Hepatocyte (in vitro differentiated cells): ENCODE measurements at places on chromosomes 4 and X. TPM values are rescaled to one million over a fixed set of nuclear protein-coding genes. Genes with fewer than 3 reads are reported as not detected.

The CYLC1 gene
- total RNA-seq = not detected in 2 replicates

DNA sequence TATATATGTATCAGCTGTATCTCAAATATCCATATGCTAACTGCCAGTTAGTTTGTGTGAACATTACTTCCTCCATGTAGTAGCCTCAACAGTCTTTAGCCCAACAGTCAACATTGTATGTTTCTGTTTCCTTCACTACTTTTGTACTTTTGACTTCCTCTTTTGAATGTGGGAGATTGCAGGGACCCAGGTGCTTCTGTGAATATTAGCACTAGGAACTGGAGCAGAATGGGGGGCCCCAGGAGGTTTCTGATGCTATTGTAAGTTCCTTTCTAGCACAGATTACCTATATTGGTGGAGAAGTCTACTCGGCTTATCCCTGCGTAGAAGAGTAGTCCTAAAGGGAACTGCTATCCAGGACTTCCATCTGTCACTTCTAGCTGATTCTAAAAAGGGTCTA is 2.3 kb downstream of the PLAC8 start:
- H3K27me3 ChIP-seq = no peaks in the 10 kb centered on the region
- no peak for DNase-seq
- no peak overlapping the region for H3K4me3 ChIP-seq
- H3K36me3 ChIP-seq = no peaks in the 10 kb centered on the region
- H3K4me1 ChIP-seq = peaks cover 4% of the 10 kb centered on the region
- H3K27ac ChIP-seq = peak overlapping the region; percentile 17

DNA sequence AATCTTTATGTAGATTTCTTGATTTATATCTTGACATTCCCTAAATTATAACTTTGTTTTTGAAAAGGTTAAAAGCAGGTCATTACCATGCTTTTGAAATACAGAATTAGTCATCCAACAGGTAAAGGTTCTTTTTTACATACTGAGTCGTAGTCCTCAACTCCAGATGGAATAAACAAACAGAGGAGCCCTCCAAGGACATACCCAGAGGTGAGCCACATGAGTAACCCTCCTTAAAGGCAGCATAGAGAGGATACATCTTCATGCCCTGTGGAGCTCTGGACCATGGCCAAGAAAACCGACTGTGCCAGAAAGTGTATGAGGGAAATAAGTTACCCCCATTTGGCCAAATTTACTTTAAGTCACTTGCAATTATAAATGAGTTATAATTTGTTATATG is 95.3 kb upstream of the MCF2 start:
- H3K4me3 ChIP-seq = no peak overlapping the region
- no peaks in the 10 kb centered on the region for H3K27me3 ChIP-seq
- H3K27ac ChIP-seq = no peak overlapping the region
- no peak for DNase-seq

- H3K27ac ChIP-seq = peak overlapping the region; percentile 11
- H3K4me3 ChIP-seq = no peak overlapping the region
- DNase-seq = peak; percentile 6
- H3K4me1 ChIP-seq = peaks cover 18% of the 10 kb centered on the region
Measured at GRCh38 chr4:31020363-31020762, 300.2 kb downstream of the PCDH7 start.

DNA sequence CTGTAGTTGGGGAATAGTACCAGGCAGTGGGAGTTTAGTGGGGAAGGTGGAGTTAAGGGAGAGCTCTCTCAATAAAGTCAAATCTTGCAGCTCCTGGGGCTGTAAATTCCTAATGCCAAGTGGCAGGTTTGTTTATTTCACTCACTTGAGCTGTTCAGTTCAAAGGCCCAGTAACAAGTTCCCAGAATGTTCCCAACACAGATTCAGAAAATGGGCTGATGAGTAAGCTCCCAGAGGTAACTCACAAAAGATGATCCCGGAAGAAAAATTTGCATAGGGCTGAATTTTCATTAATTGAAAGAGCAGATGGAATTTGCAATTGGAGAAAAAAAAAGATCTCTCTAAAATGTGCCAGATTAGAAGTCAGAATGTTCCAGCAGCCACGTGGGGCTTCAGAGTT is 286.2 kb downstream of the EVC2 start:
- H3K4me3 ChIP-seq = no peak overlapping the region
- H3K4me1 ChIP-seq = no peaks in the 10 kb centered on the region
- H3K27ac ChIP-seq = no peak overlapping the region
- H3K36me3 ChIP-seq = no peaks in the 10 kb centered on the region

The ABCD1 gene
- total RNA-seq = 8.3 and 10.5 TPM in 2 replicates

DNA sequence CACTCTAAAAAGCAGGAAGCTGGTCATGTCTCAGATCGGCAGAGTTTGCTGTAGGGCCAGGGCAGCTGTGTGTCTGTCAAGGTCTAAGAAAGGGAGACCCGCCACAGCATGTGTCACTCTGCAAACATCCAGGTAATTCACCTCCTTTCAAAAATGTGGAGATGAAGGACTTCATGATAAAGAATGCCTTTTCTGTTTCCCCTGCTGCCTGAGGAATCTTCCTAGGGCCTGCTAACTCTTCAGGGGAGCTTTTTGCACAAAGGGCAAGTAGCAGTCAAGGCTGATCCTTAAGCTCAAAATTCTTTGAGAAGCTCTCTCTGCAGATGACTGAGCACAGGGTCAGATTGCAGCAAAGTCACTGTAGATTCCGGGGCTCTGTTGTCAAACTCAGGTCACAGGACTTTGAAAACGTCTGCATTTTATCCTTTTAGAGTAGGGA is 21.1 kb downstream of the RASL11B start:
- peak overlapping the region; percentile 76 for H3K27ac ChIP-seq
- no peak overlapping the region for H3K4me3 ChIP-seq
- peak; percentile 54 for DNase-seq
- no peaks in the 10 kb centered on the region for H3K27me3 ChIP-seq
- peaks cover 6% of the 10 kb centered on the region for H3K4me1 ChIP-seq

The XAGE1A gene
- not detected in 2 replicates for total RNA-seq

DNA sequence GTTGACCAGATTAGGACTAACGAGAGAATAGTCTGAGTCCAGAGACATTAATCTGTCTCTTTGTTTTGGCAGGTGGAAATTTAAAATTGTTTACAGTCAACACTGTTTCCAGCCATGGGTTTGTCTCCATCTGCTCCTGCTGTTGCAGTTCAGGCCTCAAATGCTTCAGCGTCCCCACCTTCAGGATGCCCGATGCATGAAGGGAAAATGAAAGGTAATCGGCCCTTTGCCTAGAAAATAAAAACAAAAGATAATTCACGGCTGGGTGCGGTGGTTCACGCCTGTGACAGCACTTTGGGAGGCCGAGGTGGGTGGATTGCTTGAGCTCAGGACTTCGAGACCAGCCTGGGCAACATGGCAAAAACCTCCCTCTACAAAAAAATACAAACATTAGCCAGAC is 815 bp downstream of the HCCS start:
- H3K36me3 ChIP-seq = no peaks in the 10 kb centered on the region
- DNase-seq = no peak
- H3K4me3 ChIP-seq = peak overlapping the region; percentile 59

GRCh38 chr4:118917582-118917981 is 28.9 kb downstream of the SYNPO2 start:
- H3K27ac ChIP-seq = peak overlapping the region; percentile 58
- no peak overlapping the region for H3K4me3 ChIP-seq
- no peak for DNase-seq
- no peaks in the 10 kb centered on the region for H3K36me3 ChIP-seq
- peaks cover 3% of the 10 kb centered on the region for H3K4me1 ChIP-seq

- no peak overlapping the region for H3K27ac ChIP-seq
- no peak for DNase-seq
- no peaks in the 10 kb centered on the region for H3K27me3 ChIP-seq
- no peak overlapping the region for H3K4me3 ChIP-seq
- H3K4me1 ChIP-seq = no peaks in the 10 kb centered on the region
- H3K36me3 ChIP-seq = no peaks in the 10 kb centered on the region
Measured at GRCh38 chr4:20368926-20369325, 117.2 kb downstream of the SLIT2 start.

- H3K36me3 ChIP-seq = no peaks in the 10 kb centered on the region
- DNase-seq = no peak
- peaks cover 10% of the 10 kb centered on the region for H3K4me1 ChIP-seq
- H3K27me3 ChIP-seq = no peaks in the 10 kb centered on the region
Measured at GRCh38 chr4:87240341-87240740, 19.9 kb upstream of the KLHL8 start.

The MAGEC1 gene
- total RNA-seq = not detected in 2 replicates

DNA sequence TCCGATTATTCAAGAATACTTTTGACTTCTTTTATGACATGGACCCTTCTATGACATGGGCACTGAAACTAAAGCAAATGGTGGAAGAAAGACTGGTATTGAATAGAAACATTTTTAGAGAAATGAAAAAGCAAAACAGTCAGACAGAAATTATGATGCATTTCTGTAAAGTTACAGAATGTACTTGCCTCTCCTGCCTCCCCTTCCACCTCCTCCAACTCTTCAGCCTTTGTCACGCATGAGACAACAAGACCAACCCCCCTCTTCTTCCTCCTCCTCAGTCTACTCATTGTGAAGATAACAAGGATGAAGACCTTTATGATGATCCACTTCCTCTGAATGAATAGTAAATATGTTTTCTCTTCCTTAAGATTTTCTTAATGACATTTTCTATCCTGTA is 46.3 kb upstream of the HUWE1 start:
- no peaks in the 10 kb centered on the region for H3K27me3 ChIP-seq
- no peak overlapping the region for H3K27ac ChIP-seq
- H3K4me3 ChIP-seq = no peak overlapping the region
- no peaks in the 10 kb centered on the region for H3K36me3 ChIP-seq
- H3K4me1 ChIP-seq = no peaks in the 10 kb centered on the region

The NUP62CL gene
- total RNA-seq = 0.80 and 3.8 TPM in 2 replicates

The GLOD5 gene
- 2.4 TPM in 1 of 2 replicates, not detected in the other for total RNA-seq

The HAND2 gene
- 67.9 and 69.7 TPM in 2 replicates for total RNA-seq

GRCh38 chr4:121786221-121786620 is 14.9 kb upstream of the EXOSC9 start:
- H3K4me1 ChIP-seq = no peaks in the 10 kb centered on the region
- H3K27me3 ChIP-seq = peaks cover 2% of the 10 kb centered on the region
- no peak overlapping the region for H3K4me3 ChIP-seq
- no peaks in the 10 kb centered on the region for H3K36me3 ChIP-seq

The GAGE12E gene
- not detected in 2 replicates for total RNA-seq

The GASK1B gene
- 88.8 and 89.8 TPM in 2 replicates for total RNA-seq

GRCh38 chrX:1658071-1658491 is 43.2 kb downstream of the ASMT start:
- H3K4me3 ChIP-seq = no peak overlapping the region
- no peaks in the 10 kb centered on the region for H3K36me3 ChIP-seq
- H3K27ac ChIP-seq = no peak overlapping the region
- H3K4me1 ChIP-seq = no peaks in the 10 kb centered on the region
- no peaks in the 10 kb centered on the region for H3K27me3 ChIP-seq

GRCh38 chr4:142443469-142443868 is 402.6 kb downstream of the INPP4B start:
- no peak overlapping the region for H3K4me3 ChIP-seq
- H3K27me3 ChIP-seq = no peaks in the 10 kb centered on the region
- H3K27ac ChIP-seq = no peak overlapping the region
- H3K36me3 ChIP-seq = no peaks in the 10 kb centered on the region
- DNase-seq = no peak
- no peaks in the 10 kb centered on the region for H3K4me1 ChIP-seq

DNA sequence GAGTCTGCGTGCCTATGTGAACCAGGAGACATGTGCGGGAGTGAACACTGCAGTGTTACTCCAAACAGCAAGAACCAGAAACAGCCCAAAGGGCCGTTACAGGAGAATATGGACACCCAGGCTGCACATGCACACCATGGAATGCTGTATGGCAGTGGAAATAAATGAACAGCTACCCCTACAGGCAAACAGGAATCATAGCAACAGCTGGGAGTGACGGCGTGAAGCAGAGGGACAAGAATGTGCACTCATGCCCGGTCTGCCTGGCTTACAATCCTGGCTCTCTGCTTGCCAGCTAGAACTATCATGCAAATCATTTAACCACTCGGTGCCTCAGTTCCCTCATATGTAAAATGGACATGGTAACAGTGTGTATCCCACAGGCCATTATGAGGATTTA is 16.6 kb downstream of the GPKOW start:
- no peak overlapping the region for H3K4me3 ChIP-seq
- H3K4me1 ChIP-seq = no peaks in the 10 kb centered on the region
- no peaks in the 10 kb centered on the region for H3K27me3 ChIP-seq
- H3K27ac ChIP-seq = no peak overlapping the region

DNA sequence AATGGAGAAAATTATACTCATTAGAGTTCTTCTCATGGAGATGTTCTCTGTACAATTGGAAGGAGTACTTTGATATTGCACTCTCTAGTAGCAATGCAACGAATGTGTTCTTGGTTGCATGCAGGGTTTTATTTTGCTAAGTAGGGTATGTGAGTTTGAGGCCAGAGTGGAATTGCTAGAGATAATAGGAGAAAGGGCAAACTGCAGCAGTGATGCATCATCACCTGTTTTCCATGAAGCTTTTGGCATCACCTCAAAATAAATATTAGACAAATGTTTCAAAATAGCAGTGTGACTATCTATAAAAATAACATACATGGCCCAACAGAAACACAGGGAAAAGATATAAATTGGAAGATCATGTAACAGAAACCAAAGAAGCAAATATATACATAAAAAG is 93.3 kb downstream of the TIGD2 start:
- H3K4me3 ChIP-seq = no peak overlapping the region
- H3K4me1 ChIP-seq = no peaks in the 10 kb centered on the region
- no peaks in the 10 kb centered on the region for H3K36me3 ChIP-seq
- H3K27ac ChIP-seq = no peak overlapping the region
- no peaks in the 10 kb centered on the region for H3K27me3 ChIP-seq
- DNase-seq = no peak
